Ovary (tissue), 10 donors: ENCODE measurements at places on chromosomes 5 and 9. TPM values are rescaled to one million over a fixed set of nuclear protein-coding genes. Genes with fewer than 3 reads are reported as not detected.

DNA sequence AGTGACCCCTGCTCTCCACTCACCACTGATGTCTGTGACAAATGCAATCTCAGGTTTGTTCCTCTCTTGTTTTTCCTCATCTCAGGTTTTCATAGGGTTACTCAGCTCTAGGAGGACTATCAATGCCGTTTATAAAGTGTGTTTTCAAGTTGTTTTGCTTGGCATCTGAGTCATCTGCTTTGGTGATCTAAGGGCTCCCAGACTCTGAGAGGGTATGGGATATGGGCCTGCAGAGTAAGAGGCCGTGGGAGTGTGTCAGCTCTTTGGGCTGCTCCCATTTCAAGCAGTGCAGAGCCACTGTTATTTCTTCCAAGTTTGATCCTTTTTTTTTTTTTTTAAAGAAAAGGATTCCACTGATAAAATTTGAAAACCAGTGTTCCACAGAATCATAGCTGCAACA is 46.3 kb downstream of the NNT start:
- DNase-seq: no peak

- DNase-seq: no peak
Measured at GRCh38 chr5:124725622-124726258, 20.7 kb downstream of the ZNF608 start.

GRCh38 chr5:103801681-103802080 is 239.1 kb upstream of the NUDT12 start:
- no peak for DNase-seq

DNA sequence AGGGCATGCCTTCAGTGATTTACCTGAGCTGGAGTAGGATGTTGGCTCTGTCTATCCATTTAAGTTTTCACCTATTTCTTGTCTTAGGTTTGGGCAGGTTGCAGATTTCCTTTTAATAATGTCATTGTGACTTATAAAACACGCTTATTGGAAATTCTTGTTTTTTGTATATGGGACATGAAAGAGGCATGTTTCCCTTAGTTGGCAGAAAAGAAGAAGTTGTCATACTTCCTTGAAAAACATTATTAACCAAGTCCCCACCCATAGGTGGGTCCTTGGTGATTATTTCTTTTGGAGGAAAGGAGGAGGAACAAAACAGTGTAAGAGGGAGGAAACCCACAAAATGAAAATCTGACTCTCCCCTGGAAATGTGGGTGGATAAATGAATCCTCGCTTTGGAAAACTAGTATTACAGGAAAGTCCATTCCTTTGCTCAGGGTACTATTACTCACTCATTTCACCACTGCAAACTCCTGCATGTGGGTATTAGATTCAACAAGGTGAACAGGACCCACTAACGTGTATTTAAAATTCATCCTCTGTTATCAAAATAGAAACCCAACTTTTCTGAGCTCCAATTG is 9.3 kb downstream of the CER1 start:
- no peak for DNase-seq

Gene CCL28
- 1.6 TPM for total RNA-seq

Gene B4GALT1
- total RNA-seq: 80.5 TPM

Gene PCAT7
- not detected for total RNA-seq

Gene ADCY2
- total RNA-seq: 5.8 TPM

Gene FOXD4
- total RNA-seq: 0.13 TPM

Gene NEURL1B
- total RNA-seq: 18.6 TPM

Gene IFNA2
- not detected for total RNA-seq
